ENCODE measurements at places on chromosomes 2 and 18.

- DNase-seq: no peak
These were observed 109.3 kb downstream of the FHOD3 start for GRCh38 chr18:36406805-36407204.

- DNase-seq: no peak
These were observed 14.4 kb downstream of the IL36B start for GRCh38 chr2:113038291-113038690.

- no peak for DNase-seq
These were observed 246.9 kb downstream of the MTX2 start for GRCh38 chr2:176516051-176516602.

DNA sequence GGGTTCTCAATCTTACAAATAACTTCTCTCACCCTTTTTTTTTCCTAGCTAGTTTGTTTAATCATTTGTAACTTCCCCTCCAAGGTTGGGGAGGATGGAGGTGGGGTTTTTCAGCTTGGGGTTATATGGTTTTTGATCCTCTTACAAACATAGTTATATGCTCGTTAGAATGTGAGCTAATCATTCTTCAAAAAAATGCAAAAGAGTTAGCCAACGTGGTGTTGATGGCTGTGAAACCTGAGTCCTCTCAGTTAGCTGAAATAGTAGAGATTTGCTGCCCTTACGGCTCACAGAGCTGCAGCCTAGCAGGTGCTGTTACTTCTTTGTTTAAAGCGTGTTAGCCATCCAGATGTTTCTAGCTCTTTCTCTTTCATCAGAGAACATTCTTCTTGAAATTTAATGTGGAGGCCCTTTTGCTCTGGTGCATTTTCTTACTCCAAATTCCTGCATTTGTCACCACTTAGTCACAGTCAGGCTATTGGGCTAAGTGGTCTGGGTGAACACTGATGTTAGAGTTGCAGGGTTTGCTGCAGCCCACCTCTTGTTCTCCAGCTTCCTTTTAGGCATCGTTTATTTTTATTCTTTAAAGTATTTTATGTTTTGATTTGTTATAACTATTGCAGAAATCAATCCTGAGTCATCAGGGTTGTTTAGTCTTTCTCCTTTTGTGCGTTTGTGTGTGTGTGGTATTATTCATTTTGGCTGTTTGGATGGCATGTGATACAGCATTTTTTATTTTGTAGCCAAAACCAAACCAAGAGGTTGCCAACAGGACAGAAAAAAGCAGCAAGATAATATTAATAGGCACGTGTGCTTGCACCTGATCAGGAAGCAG is 41.1 kb downstream of the LIMS1 start:
- DNase-seq: no peak

DNA sequence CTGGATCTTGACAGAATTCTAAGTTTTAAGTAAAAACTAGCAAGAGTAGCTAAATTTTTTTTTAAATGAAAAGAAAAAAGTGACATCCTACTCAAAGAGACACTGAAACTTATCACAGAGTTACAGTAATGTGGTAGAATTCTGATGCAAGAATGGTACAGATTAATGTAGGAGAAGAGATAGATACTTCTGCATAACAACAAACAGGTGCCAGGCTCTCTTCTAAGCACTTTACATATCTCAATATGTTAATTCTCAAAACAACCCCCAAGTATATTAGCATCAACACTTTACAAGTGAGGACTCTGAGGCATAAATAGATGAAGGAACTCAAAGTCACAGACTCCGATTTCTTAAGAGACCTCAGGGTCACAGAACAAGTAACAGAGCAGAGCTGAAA is 28.1 kb downstream of the GCC2 start:
- DNase-seq: no peak

GRCh38 chr2:42114091-42114490 is 55.1 kb upstream of the EML4 start:
- DNase-seq: no peak

DNA sequence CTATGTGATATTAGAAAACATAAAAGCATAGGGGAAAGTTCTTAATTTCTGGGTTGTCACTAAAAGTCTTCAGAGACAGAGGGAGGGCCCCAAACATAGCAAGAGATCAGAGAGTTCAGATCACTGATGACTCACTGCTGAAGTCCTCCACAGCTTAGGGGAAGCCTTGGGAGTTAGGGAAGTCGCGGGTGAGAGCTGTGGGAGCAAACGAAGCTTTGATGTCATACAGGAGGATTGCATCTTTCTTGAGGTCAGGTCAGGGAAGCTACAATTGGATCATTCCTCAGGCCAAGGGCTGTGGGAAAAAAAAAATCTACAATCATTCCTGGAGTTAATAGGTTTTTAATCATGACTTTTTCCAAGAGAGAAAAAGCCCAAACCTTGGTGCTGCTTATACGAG is 96.2 kb downstream of the COPS8 start:
- DNase-seq: no peak

DNA sequence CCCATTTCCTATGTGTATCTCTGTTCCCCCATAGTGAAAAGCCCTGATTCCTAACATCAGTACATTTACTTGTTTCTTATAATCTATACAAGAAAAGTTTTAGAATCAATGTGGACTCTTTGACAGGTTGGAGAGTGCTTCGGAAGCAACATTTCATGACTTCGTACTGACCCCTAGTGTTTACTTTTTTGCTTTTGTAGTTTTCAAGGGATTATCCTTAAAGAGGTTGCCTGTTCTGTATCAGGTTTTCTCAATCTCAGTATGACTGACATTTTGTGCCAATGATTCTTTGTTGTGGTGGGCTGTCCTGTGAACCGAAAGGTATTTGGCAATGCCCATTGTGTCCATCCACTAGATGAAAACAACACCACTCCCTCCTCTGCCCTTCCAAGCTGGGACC is 43.3 kb upstream of the SERPINB2 start:
- no peak for DNase-seq

- no peak for DNase-seq
These were observed 47.3 kb downstream of the PKP4 start for GRCh38 chr2:158504088-158504487.

GRCh38 chr2:85439025-85439472 is 20.5 kb downstream of the SH2D6 start:
- no peak for DNase-seq

DNA sequence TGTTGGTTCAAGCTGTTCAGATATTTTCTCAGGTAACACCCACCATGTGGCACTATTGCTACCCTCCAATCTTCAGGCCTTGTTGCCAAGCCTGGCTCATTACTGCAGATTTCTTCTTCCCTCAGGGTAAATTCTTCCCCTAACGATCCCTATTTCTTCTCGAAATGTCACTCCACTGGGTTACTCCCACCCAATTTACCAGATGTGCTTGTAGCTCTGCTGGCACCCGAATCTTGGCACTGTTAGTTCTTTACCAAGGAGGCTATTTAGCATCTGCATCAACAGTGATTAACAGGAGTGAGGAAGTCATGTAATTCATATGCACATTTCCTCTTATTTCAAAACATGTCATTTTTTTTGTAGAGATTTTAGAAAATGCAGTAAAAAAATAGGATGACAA is 217.1 kb upstream of the CYRIA start:
- DNase-seq: no peak

DNA sequence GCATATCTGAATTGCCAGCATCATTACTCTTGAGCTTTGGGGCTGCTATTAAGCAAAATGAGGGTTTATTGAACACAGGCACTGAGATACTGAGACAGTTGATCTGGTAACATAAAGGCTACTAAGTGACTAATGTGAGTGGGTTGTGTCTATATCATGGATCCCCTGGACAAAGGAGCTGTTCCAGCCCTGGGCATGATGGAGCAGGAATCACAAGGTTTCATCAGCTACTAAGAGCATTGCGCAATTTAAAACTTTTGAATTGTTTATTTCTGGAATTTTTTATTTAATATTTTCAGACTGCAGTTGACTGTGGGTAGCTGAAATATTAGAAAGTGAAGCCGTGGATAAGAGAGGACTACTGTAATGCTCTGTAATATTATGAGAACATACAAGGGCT is 73.5 kb downstream of the MGAT5 start:
- DNase-seq: no peak

GRCh38 chr2:179455172-179455524 is 190.5 kb upstream of the SESTD1 start:
- no peak for DNase-seq

GRCh38 chr2:136115183-136115761 is 2.7 kb downstream of the CXCR4 start:
- no peak for DNase-seq

- no peak for DNase-seq
These were observed 29.9 kb upstream of the STK39 start for GRCh38 chr2:168277276-168277675.

DNA sequence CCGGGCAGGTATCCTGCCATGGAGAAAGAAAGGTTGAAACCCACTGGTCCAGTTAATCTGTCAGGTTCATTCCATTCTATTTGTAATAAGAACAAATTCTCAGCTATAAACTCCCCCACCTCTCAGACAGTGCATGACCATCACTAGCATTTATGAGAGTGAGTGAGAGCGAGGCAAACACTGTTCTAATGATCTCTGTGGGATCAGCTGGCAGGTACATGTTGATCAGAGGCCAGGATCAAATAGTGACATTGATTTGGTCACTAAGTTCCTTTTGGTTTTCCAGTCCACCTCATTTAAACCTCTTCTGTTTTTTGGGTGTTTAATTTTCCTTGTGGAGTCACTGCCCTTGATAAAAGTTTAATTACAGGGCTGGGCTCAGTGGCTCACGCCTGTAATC is 423.1 kb upstream of the CHST9 start:
- no peak for DNase-seq

DNA sequence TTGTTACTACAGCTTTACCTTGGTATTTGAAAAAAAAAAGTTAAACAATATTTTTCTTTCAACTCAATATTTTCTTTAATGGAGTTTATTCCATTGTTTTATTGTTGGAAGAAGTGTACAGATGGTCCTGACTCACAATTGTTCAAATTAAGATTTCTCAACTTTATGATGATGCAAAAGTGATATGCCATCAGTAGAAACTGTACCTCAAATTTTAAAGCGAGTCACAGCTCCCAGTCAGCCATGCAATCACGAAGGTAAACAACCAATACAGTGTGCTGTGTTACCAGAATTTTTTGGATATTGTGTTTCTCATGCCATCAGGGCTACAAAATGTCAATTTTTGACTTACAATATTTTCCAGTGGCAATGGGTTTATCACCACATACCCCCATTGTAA is 54.0 kb upstream of the COL5A2 start:
- no peak for DNase-seq

DNA sequence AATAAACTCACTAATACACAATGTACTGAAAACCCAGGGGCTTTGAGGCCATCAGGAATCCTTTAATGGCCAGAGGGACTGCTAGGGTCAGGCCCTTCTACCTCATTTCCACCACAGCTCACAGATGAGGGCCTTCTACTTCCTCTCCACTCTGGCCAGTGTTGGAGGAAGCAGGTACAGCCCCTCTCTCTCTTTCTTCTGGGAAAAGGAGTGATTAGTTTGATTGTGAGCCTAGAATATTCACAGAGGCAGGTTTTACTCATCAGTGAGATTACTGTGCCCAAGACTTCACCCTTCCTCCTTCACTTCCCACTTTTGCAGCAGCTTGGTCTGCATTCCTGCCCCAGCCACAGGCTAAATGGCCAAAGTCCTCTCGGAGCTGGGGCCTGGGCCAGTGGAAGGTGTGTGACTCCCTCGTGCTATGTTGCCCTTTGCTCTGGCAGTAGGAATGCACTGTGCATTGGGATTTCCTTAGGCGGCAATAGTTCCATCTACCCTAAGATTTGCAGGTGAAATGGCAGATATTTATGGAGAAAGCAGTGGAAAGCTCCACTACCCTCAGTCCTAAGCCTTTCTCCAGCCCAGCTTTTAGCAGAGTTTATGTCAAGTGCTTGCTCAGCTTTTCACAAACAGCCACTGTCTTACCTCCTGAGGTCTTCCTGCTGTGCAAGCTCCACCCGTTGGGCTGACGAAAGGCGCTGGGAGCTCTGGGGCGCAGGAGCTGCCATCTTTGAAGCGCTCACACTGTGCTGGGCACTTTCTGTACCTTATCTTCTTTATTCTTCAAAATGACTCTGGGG is 36.2 kb upstream of the YES1 start:
- DNase-seq: no peak

GRCh38 chr2:66306483-66306882 is 128.4 kb upstream of the MEIS1 start:
- no peak for DNase-seq

DNA sequence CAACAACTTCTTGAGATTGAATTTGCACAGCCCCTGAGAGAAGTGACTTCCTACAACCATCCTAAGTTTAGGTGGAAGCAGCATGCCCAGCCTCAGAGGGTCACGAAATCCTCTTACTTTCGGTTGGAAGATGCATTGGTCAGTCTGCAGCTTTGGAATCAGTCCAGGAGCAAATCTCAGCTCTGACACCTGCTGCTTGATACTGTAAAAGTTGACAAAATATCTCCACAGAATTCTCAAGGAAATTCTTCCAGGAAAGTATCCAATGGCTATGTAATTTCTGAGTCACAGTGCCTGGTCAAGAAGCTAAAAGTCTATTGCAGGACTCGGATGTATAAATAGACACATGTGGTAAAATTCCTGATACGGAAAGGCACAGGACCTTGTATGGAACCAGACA is 414.5 kb upstream of the GYPC start:
- no peak for DNase-seq

GRCh38 chr18:56662063-56662408 is 10.9 kb downstream of the WDR7 start:
- DNase-seq: no peak

DNA sequence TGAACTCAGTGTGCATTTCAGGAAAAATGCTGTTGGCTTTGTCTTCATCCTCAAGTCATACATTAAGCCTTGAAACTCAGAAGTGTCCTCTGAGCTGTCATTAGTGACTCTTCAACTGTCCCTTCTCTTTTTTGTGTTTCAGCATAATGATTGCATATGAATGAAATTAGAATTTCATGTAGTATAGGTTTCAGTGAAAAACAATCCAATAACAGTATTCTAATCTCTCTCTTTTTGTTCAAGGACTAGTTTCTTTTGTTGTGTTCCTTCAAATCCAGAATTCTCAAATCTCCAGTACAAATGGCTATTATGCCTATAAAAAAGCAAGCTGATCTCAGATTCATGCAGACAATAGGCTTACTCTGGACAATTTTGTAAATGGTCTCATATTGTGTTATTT is 133.5 kb downstream of the QPCT start:
- DNase-seq: no peak

DNA sequence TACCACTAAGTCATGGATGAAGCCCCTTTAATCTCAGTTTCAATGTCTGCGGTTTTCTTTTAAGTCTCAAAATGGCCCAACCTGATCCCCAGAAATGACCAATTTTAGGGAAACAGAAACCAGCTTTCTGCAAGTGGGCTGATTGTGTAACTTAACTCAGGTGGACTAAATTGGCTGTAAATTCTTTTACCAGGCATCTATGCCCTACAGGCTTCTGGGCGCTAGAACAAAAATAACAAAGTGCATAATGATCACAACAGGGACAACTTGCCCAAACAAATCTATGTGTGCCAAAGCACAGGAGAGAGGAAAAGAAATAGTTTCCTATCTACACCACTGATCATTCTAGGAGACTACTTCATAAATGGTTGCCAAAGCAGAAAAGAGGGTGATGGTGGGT is 112.3 kb upstream of the SETBP1 start:
- DNase-seq: no peak

GRCh38 chr2:74887960-74888700 is 54.2 kb downstream of the HK2 start:
- DNase-seq: no peak

- no peak for DNase-seq
These were observed 1323.2 kb upstream of the DDX18 start for GRCh38 chr2:116491292-116491691.

Measured in activated gamma-delta T cell treated with Interleukin-2 at 50 U/mL for 16 hours (primary cell).